ENCODE measurements at places on chromosomes 16 and 17. TPM values are rescaled to one million over a fixed set of nuclear protein-coding genes. Genes with fewer than 3 reads are reported as not detected.

The SPATA32 gene
- not detected for total RNA-seq

The TP53TG3B gene
- 0.32 TPM for total RNA-seq

The HYDIN gene
- total RNA-seq: 2.3 TPM

The LRRC75A gene
- total RNA-seq: 2.6 TPM

The SLC25A11 gene
- total RNA-seq: 51.8 TPM

The CPHXL2 gene
- not detected for total RNA-seq

The ICAM2 gene
- 1.3 TPM for total RNA-seq

The GPR179 gene
- total RNA-seq: under 0.01 TPM

All from fibroblast of villous mesenchyme (primary cell).